ENCODE measurements at places on chromosomes 16 and 17.

GRCh38 chr17:4301066-4301465 lies 37.3 kb upstream of the ANKFY1 start:
- no peak for DNase-seq

- peak; percentile 48 for DNase-seq
Observed at GRCh38 chr16:9092282-9092977, 986 bp downstream of the HAPSTR1 start.

- no peak for DNase-seq
Observed at GRCh38 chr17:78324391-78325075, 35.3 kb downstream of the SOCS3 start.

DNA sequence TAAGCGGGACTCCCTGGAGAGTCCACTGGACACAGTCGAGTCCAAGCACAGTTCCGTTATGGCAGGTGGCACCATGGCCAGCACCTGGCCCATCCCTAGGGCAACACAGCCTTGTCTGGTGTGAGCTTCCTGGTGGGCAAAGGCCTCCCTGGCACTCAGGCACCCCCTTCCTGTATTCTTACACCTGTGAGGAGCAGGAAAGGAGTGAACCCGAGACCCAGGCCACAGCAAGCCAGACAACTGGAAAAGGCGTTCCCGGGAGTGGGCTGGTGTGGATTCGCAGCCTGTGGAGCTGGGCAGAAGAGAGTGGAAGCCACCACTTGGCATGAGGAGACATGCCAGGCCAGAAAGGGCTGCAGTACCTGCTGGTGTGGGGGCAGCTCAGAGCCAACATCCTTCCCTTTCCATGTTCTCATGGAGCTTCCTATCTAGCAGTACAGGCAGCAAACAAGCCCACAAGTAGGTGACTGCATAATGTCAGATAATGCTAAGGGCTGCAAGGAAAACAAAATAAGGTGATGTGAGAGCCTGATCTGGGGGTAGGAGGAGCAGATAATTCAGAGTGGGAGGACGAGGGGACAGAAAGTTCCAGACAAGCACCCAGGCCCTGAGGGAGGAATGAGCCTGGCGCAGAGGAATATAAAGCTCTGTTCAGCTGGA lies 87.0 kb downstream of the GNAO1 start:
- no peak for DNase-seq

DNA sequence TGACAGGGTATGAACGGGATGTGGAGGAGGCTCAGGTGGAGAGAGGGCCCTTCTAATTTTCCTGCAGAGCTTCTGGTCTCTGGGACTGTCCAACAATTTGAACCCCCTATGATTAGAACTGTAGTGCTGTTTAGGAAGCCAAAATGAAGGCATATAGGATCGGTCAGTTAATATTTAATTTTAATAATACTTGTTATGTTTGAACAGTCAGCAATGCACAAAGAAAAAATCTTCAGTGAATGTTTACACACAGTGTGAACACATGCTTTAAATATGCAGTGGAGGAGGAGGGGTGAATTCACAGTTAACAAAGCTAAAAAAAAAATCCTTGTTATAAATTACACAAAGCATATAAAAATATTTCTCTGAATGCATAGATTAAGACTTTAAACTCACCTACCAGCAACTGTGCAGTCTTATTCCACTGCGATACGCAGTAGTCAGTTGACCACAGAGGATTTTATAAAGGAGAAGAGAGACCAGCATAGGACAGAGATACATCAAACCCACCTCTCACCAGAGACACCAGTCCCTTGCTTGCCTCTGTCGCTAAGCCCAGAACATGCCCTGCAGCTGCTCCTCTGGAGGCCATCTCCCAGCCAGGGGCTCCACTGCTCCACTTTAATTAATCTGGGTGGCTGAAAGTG lies 14.6 kb downstream of the ANKRD40 start:
- no peak for DNase-seq

- no peak for DNase-seq
Observed at GRCh38 chr16:87303962-87304521, 13.2 kb downstream of the C16orf95 start.

GRCh38 chr17:4815043-4815675 lies 8.2 kb downstream of the PLD2 start:
- no peak for DNase-seq

- DNase-seq = no peak
Observed at GRCh38 chr16:19700319-19700781, 17.7 kb downstream of the KNOP1 start.

DNA sequence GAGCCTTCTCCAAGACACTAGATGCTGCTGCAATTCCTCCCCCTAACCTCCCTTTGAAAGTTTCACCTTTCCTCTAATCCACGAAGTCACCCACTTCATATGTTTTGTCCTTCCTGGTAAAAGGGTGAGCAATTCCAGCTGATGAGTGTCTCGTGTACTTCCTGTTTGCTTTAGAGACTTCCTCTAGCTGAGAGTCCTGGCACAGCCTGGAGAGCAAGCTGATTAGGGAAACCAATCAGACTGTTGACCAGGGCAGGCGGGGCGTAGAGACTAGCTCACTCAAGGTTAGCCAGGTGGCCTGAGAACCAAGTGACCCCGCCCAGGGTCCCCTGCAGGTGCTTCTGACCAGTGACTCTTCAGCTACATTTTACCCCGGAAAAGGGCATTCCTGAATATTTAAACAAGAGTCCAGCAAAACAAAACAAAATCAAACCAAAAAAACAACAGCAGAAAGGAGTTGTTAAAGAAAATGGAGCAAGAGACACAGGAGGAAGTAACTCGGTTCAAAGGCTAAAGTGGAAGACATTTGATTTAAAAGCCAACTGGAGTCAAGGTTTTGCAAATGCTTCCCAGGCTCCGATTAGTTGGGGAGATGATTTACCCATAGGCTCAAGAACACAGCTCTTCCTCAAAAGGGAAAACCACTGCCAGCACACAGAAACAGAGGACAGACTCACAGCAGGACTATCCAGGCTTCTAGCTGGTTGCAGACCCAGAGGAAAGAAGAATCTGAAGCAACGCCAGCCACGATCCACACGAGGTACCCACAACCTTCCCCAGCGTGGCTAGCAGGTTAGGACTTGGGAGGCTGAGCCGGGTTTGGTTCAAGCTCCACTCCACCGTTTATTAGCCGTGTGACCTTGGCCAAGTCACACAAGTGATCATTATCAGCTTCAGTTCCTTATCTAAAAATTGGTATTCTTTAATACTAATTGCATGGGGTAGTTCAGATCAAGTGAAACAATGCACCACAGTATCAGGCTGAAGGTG lies 13.4 kb downstream of the HSPB9 start:
- DNase-seq = no peak

- DNase-seq = no peak
Observed at GRCh38 chr17:77437017-77437416, 296.2 kb downstream of the SEC14L1 start.

DNA sequence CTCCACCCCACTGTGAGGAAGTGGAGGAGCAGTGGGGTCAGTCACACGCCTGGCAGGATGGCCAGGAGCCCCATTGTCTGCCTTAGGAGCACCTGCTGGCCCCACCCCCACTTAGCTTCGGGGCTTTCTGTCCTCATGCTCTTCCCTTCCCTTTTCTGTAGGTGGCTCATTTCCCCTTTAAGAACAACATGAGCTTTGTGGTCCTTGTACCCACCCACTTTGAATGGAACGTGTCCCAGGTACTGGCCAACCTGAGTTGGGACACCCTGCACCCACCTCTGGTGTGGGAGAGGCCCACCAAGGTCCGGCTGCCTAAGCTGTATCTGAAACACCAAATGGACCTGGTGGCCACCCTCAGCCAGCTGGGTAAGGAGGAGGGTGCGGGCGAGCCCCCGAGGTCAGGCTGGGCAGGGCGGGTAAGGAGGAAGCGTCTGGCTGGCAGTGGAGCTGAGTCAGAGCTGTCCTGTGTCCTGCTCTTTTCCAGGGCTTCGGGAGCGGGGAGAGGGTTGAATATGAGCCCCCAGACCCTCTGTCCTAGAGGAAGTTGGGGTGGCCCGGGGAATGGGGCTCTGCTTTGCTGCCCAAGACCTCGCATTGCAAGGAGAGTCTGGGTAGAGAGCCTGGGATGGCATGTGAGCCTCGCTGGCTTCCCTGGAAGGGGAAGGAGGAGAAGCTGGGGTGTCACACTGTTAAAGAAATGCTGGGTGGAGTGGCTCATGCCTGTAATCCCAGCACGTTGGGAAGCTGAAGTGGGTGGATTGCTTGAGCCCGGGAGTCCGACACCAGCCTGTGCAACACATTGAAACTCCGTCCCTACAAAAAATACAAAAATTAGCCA lies 9.2 kb upstream of the SERPINF1 start:
- no peak for DNase-seq

DNA sequence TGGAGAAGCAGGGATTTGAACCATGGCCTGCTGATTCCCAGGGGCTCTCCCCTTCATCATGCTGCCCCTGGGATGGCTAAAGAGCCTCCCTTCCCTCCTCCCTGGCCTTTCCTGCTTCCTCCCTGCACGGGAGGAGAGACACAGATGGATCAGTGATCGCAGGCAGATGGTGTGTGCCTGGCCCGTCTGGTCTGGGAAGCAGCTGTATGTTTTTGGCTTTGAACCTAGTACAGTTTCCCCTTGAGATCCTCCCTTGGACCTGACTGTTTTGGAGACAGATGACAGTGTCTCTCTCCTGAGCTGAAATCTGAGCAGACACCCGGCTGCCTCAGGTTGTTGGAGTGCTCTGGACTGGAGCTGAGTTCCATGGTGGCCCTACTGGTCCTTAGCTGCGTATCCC lies 29.0 kb upstream of the ATP2C2 start:
- DNase-seq = no peak

DNA sequence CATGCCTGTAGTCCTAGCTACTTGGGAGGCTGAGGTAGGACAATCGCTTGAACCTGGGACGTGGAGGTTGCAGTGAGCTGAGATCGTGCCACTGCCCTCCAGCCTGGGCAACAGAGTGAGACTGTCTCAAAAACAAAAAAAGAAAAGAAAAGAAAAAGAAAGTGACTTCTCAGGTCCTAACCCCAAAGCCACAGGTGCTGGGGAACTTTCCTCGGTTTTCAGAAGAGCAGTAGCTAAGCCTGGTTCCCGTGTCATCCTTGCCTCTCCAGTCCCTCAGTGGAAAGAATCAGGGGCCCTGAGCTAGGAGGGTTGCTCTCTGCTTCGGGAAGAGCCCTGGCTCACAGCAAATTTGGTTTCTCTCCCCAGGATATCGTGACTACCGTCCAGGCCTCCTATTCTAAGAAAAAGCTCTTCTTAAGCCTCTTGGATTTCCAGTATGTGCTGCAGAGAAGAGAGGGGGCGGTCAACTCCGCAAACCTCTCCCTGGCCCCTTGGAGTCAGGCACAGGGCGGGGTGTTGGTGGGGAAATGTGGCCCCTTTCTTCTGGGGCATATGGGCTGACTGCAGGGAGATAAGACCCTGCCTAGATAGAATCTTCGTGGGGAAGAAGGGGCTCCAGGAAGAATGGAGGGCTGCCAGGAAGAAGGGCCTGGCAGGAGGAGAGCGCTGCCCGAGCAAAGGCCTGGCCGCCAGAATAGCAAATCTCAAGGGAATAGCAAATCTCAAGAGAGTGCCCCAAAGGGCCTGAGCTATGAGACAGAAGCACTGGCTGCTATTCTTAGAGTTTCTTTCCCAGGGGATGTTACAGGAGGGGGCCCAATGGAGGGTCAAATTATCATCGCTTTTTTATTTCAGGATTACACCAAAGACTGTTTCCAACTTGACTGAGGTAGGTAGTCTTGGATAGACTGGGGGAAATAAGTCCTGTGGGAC lies 8.3 kb upstream of the NLRC5 start:
- no peak for DNase-seq

GRCh38 chr16:66947302-66948065 lies 12.2 kb downstream of the CES2 start:
- DNase-seq = peak; percentile 89

DNA sequence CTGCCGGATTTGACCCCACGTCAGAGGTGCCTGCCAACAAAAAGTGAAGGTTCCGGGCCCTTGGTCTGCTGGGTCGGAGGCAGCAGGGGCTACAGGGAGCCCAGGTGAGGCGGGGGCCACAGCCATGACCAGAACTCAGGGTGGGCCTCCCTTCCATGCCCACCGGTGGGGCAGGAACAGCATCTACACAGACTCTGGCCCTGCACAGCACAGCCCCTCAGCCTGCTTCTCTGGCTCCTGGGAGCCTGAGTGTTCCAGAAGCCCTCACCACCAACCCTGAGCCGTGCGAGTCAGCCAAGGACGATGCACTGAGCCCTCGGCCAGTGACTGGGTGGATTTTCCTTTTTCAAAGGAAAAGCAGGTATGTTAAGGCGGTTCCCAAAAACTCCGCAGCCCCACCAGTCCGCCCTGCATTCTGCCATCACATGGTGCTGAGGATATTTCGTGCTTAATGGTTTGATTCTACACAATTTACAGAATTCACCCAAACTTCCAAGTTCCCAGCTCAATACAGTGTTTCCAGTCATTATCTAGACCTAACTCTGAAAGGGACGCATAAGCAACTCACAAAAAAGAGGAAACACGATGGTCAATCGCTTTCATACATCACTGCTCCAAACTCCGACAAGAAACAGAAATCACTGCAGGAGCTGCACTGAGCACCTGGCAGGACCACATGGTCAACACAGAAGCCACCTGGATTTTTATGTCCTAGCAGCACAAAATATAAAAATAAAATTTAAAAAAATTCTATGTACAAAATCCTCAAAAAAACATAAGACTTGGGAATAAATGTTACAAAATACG lies 19.4 kb upstream of the C16orf95 start:
- DNase-seq = no peak

- DNase-seq = no peak
Observed at GRCh38 chr17:6570731-6571451, 14.5 kb upstream of the PITPNM3 start.

DNA sequence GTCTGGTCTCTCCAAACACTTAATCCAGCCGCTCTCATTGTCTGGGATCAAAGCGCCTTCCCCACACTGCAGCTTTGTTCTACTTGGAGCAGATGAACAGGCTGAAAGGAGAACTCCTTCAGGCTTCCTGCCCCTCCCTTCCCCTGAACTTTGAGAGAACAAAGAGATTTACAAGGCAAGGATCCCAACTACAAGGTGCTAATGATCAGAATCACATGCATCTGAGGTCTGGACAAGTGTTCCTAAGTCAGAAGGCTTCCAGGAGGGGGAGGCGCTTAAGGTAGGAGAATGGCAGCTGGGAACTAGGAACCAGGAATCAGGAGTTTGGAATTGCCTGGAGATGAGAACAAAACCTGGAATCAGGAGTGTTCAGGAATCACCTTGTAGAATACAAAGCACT lies 606.3 kb upstream of the CDH11 start:
- no peak for DNase-seq

DNA sequence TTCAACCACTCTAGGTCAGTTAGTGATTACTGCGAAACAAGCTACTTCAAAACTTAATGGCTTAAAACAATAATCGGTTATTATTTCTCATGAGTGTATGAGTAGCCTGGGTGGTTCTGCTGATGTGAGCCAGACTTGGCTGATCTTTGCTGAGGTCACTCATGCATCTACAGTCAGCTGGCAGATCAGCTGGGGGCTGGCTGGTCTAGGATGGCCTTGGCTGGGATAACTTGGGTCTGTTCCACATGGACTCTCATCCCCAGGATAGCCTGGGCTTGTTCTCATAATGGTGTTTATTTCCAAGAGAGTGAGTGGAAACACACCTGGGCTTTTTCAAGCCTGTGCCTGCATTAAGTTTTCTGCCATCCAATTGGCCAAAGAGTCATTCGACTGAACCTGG lies 13.0 kb downstream of the CCDC182 start:
- DNase-seq = no peak

- DNase-seq = no peak
Observed at GRCh38 chr16:75029854-75030253, 31.0 kb downstream of the ZNRF1 start.

All from stimulated activated CD4-positive, alpha-beta T cell treated with anti-CD3 and anti-CD28 coated beads, Interleukin-4, amount 100 ng/mL, for 24 hours (primary cell).